GM10248 (cell line): ENCODE measurements at places on chromosomes 16 and 17.

DNA sequence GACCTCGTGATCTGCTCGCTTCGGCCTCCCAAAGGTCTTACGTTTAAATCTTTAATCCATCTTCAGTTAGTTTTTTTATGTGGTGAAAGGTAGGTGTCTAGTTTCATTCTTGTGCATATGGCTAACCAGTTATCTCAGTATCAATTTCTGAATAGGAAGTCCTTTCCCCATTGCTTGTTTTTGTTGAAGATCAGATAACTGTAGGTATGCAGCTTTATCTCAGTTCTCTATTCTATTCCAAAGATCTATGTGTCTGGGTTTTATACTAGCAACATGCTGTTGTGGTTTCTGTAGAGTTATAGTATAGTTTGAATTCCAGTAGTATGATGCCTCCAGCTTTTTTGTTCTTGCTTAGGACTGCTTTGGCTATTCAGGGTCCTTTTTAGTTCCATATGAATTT, 65.2 kb downstream of the TNFRSF13B start:
- DNase-seq = no peak

DNA sequence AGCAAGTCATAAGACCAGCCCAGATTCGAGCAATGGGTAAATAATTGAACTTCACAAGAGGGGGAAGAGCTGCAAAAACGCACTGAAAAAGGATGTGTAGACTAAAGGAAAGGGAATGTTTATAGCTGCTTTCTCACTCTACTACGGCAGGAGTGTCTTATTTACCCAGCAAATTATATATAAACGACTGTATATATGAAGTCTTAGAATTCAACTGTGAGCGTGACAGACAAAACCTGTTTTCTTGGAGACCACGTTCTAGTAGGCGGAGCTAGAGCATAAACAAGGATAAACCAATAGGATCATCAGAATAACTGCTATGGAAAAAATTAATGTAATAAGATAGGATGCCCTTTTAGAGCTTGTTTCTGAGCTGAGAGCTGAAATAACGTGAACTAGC, 394.6 kb upstream of the MON1B start:
- no peak for DNase-seq

DNA sequence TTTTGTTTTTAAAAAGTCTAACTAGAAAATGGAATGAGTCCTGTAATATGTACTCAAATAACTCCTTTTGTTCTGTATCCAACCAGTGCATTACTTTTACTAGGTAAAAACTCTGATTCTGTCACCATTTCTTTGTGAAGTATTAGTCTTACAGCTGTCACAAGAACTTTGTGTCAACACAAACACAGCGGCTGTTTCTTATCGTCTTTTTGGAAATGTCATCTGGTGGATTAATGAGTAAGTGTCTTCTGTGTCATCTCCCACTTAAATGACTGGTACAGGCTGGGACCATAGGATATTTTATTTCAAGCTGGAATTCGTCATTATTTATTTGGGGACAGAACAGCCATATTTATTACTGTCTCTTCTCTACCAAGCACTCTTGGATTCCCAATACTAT, 19.1 kb upstream of the ALDH3A2 start:
- no peak for DNase-seq

DNA sequence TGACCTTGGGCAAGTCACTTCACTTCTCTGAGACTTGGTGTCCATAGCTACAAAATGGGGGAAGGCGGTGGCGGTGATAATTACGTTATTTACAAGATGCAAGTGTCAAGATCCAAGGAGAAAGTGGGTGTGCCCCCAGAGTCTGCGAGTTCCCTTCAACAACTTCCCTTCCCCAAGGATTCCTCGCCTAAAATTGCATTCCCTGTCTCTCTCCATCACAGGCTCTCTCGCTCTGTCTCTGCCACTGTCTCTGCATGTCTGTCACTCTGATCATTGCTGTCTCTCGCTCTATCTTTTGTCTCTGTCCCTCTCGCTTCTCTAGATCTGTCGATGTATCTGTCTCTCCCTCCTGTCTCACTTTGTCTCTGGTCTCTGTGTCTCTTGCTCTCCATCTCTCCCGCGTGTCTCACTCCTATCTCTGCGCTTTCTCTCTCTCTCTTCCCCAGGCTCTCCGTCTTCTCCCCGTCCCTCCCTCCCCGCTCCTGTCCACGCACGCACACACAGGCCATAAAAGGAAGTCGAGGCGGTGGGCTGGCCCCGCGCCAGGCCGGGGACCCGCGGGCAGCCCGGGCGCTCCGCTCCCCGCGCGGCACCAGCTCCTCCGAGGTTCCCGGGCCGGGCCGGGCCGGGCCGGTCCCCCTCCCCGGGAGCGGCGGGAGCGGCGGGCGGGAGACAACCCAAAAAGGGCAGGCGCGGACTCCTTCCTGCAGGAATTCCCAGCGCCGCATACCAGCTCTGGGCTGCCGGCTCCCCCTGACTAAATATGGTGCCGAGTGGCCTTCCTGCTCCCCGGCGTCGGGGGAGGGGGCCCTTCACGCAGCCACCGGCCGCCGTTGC, 1.1 kb upstream of the MYH11 start:
- DNase-seq = peak; percentile 27

DNA sequence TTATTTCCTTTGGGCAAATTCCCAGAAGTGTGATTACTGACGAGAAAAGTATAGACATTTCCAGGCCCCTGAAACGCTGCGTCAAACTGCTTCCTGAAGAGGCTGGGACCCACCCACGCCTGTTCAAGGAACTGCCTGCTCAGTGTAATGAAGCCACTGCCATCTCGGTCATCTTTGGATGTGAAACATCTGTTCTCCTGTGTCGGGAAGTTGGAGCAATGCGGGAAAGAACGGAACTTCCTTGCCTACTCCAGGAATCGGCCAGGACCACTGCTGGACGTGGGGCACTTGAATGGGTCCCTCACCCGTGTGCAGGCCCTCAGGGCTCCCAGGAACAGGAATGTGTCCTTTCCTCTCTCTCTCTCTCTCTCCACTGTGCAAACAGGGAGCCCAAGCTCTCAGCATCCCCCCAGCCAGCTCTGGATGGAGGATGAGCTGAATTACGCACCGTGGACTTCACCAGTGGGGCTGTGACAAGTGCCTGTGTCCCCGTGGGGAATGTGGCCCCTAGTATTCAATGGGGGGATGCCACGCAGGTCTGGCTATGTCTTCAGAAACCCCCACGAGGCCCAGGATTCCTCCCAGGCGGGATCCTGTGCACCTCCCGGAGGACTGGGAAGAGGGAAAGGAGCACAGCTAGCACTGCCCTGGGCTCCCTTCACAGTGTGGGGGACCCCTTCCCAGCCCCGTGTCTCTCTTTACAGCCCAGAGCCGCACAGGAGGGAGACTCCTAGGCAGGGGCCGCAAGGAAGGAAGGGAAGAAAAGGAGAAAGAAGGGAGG, 18.3 kb upstream of the LITAF start:
- no peak for DNase-seq

DNA sequence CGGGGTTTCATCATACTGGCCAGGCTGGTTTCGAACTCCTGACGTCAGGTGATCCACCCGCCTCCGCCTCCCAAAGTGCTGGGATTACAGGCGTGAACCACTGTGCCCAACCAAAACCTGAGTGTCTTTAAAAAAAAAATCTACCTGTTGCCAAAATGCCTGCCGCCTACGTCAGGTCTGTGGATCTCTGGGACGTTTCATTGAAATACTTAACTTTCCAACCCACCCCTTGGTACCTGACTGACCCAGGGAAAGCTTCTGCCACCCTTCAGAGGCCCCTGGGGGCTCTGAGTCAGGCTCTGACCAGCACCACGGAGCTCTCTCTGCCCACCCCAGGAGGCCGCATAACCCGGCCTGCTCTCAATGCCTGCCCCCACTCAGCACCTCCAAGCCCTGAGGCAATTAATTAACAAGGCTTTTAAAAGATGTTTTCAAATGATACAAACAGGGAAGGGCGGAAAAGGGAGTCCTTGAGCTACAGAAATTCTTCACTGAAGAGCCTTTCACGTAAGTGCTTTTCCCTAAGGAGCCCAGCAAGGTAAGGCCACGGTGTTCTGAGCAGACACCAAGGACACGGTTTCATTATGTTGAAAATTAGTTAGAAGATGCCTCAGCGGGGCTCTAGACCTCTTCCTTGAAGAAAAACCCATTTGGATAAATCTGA, 29.3 kb upstream of the GSG1L start:
- DNase-seq = no peak

DNA sequence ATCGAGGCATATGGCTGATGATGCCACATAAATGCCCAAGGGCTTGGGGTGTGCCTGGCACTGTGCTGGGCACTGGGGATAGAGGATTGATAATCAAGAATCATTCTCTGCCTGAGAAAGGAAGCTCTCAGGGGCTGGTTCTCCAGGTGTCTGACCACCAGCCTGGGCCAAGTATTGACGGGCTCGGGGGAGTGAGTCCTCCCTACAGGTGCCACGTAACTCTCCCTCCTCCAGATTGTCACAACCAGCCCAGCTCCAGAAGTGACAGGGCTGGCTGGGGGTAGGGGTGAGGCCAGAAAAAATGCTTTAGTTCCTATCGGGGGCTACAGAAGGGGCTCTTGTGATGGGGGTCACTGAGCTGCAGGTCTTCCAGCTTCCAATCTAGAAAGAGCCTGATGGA, 10.7 kb upstream of the C1QL1 start:
- DNase-seq = no peak

- DNase-seq = no peak
Measured at GRCh38 chr16:89001117-89002027, 24.4 kb upstream of the CBFA2T3 start.

GRCh38 chr17:16258901-16259300, 41.9 kb downstream of the PIGL start:
- DNase-seq = no peak

- no peak for DNase-seq
Measured at GRCh38 chr16:29256501-29256981, 150.0 kb downstream of the NPIPB11 start.

DNA sequence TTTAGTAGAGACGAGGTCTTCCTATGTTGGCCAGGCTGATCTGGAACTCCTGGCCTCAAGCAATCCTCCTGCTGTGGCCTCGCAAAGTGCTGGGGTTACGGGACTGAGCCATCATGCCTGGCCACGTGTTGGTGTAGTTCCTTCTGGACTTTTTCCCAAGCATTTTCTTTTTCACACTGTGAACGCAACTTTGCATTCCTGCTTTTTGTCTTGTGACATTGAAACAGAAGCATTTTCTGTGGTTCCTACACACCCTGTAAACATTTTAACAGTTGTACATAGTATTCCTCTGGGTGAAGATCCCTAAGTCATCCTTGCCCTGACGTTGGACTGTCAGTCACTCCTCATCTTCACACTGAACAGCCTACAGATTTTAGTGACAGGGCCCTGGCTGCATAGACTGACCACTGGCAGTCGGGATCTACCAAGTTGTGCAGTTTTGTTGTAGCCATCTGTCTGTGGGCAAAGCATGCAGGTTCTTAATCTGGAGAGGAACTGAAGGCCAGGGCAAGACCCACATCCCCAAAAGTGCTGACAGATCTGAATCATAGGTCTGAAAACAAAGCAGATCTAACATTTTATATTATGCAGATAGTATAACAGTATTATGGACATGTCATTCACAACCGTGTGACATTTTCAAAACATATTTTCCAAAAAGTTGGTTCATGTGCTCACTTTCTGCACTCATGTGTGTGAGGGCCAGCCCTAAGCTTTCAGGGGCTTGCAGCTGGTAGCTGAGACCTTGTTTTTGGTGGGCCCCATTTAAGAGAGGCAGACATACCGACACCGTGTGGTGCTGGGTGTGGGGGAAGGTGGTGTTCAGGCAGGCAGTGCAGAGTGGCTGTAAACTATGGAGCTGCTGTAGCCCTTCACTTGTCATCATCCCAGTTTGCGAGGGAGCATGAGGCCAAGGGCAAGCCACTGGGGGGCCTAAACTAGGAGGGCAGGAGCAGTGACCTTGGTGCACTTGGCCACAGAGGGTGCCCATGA, 59.9 kb downstream of the EPN2 start:
- DNase-seq = no peak

DNA sequence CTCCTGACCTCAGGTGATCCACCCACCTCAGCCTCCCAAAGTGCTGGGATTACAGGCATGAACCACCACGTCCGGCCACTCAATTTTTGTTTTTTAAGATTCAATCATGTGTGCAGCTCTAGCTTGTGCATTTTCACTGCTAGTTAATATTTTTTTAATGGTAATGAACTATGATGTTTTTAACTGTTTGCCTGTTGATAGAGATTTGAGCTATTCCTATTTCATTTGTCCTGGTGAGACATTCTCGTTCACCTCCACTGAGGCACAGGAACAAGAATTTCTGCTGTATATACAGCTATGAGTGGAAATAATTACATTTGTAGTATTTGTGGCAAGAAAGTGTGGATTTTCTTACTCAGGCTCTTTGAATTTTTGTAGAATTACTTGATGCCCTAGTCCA, 137.7 kb upstream of the MYOCD start:
- DNase-seq = no peak

- DNase-seq = no peak
Measured at GRCh38 chr17:83008186-83008510, 71.3 kb upstream of the METRNL start.

DNA sequence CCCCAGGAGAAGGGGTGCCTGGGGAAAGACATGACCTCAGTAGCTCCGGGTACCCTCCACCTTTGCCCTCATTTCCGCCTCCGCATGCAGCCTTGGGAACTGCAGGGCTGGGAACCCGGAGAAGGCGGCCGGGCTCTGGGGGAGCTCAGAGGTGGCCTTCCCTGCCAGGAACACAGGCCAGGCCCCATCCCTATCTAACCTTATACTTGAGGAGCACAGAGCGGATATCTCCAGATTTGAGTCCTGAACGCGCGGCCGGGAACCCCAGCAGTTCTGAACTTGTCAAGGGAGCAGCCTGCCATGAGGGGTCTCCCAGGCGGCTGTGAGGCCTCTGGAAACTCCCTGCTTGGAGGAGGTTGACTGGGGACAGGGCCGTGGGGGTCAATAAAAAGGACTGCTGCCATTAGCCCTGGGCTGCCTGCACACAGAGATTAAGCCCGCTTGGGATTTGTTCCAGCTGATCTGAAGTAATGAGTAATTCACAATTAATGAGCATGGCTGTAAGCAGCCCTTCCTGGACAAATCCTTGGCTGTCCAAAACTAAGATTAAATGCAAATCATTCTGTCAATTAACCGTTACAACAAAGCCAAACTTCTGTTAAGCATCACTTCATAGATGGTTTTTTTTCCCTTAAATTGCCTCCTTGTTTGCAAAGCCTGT, 26.3 kb upstream of the METRNL start:
- DNase-seq = no peak

DNA sequence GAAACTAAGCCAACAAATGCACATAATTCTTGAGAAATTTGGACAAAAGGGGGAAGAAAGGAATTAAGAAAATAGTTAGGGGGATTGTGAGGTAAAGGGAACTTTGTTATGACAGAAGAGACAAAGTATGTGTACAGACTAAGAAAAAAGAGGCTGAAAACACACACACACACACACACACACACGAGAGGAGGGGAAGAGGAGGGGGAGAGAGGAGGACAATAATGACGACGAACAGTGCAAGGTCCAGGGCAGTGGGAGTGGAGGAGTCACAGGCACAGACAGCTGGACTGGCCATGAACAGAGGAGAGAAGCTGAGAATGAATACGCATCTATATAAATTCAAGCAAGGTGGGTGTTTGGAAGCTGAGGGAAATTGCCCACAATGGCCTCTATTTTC, 44.6 kb downstream of the MARVELD3 start:
- no peak for DNase-seq

- peak; percentile 86 for DNase-seq
Measured at GRCh38 chr17:57987581-57988300, at the start of gene VEZF1. VEZF1 (minus strand) TSS chr17:57988254; CDS start chr17:57988111, 143 bp downstream.
